ENCODE measurements at places on chromosomes 3 and 15.

DNA sequence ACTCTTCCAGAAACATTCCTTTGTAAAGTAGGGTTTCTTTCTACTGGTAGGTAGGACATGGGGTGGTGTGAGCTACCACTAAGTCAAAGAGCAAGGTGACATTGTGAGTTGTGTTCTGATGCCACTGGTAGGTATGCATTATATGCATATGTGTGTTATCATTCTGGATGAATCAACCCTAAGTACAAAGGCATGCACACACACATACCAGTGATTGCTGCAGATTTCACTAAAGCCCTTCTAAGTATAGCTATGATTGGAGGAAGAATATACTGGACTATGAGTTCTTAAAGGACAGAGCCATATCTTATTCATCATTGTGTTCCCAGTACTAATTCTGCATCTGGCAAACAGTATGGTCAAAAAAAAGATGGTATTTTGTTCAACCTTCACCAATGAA lies 646.0 kb downstream of the AGBL1 start:
- no peak for DNase-seq

DNA sequence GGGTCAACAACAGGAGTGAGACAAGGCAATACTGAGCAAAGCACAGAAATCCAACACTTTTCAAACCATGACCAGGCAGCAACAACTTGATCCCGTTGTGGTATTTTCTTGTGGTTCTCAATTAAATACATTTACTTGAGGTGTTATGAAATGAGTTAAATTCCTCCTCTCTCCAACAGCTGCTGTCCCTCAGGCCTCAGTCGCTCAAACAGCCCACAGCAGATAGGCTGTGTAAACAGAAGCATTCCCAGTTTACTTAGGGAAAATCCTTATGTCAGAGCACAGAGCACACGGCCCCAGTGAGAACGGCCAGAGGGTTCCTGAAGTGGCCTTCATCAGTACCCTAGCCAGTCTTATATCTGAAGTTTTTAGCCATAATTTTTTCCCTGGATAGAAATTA lies 359.9 kb downstream of the AGBL1 start:
- no peak for DNase-seq

GRCh38 chr3:136728918-136729317 lies 23.3 kb downstream of the STAG1 start:
- no peak for DNase-seq

- no peak for DNase-seq
Measured at GRCh38 chr3:108036984-108037741, 53.7 kb downstream of the CD47 start.

GRCh38 chr3:179116816-179117215 lies 31.3 kb upstream of the PIK3CA start:
- no peak for DNase-seq

GRCh38 chr3:113304102-113304501 lies 92.7 kb downstream of the BOC start:
- no peak for DNase-seq

- no peak for DNase-seq
Measured at GRCh38 chr3:186598108-186598784, 14.6 kb upstream of the AHSG start.

DNA sequence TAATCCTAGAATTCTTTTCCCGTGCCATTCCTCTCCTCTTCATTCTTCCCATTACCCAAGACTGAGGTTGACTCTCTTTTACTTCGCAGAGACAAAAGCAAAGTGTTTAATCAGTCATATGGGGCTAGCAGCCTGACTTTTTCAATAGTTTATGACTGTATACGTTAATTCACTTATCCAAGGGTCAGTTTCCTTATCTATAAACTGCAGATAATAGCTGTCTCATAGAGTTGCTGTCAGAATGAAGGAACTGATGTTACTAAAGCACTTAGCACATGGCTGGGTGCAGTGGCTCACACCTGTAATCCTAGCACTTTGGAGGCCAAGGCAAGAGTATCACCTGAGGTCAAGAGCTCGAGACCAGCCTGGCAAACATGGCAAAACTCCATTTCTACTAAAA lies 43.5 kb upstream of the ULK4 start:
- DNase-seq, result no peak

GRCh38 chr3:117101697-117102096 lies 392.1 kb downstream of the TUSC7 start:
- DNase-seq, result no peak

- no peak for DNase-seq
Measured at GRCh38 chr3:118987477-118987876, 47.2 kb downstream of the IGSF11 start.

- no peak for DNase-seq
Measured at GRCh38 chr3:193554811-193555210, at the start of gene ATP13A4. TSS of gene ATP13A4 (minus strand) at chr3:193554895. CDS start at chr3:193554799, 96 bp downstream.

- no peak for DNase-seq
Measured at GRCh38 chr15:48647962-48648361, 2.5 kb upstream of the FBN1 start.

GRCh38 chr15:67832897-67833709 lies 6.7 kb downstream of the RNU6-1 start:
- DNase-seq, result no peak

- DNase-seq, result no peak
Measured at GRCh38 chr3:127238602-127239001, 45.7 kb downstream of the PRR23E start.

GRCh38 chr15:64092864-64093626 lies 593 bp downstream of the CIAO2A start:
- DNase-seq, result no peak

DNA sequence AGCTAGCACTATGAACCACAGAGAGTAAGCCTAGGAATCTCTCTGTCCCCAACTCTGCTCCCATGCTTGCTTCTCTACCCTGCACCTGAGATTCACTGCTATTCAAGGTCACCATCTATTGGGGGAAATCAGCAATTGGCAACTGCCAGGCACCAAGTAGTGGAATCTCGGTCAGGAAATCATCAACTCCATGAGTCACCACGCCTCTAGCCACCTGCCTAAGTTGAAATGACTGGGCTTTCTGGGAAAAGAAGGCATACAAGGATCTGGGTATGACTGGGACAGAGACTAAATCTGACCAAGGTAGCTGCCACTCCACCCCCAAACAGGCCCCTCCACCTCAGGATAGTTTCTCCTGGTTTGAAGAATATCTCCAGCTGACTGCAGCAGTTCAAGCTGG lies 464.1 kb upstream of the CBLB start:
- DNase-seq, result no peak

- no peak for DNase-seq
Measured at GRCh38 chr3:72232777-72233176, 447.8 kb upstream of the PROK2 start.

GRCh38 chr3:195251336-195252065 lies 19.5 kb downstream of the XXYLT1 start:
- DNase-seq, result no peak

GRCh38 chr3:6220447-6220846 lies 640.5 kb upstream of the GRM7 start:
- no peak for DNase-seq

DNA sequence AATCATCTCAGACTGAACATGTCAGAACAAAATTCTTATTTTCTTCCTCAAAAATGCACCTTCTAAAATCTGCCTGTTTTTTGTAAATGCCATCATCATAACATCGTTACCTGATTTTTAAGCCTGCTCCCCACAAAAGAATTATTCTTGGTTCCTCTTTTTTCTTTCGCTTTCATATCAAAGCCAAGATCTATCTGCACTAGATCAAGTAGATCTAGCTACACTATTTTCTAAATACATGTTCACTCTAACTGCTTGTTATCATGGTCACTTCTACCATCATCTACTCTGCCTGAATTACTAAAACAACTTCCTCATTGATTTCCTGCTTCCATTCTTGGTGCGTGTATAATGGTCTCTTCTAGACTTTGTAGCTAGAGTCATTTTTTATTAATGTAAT lies 217.7 kb downstream of the ARPP21 start:
- no peak for DNase-seq

GRCh38 chr15:73926219-73927002 lies at the start of gene LOXL1:
TSS of gene LOXL1 (plus strand) at chr15:73926462. CDS start at chr15:73926784, 322 bp downstream.
- DNase-seq, result no peak

DNA sequence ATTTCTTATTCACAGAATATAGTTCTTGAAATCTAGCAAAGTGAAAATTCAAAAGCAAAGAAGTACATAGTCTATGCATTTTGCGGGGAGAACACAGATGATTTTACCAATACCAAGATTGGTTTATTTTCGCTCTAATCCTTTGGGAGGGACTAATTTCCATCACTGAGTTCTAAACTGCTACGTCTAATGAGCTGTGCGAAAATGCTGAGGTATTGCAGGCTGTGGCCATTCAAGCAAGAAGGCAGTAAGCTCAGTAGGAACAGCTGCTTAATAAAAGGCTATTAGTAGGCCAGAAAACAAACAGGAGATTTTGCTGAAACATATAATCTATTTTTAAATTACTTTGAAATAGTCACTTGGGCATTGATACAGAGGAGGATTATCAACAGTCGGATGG lies 379.0 kb downstream of the CNTN4 start:
- DNase-seq, result no peak

DNA sequence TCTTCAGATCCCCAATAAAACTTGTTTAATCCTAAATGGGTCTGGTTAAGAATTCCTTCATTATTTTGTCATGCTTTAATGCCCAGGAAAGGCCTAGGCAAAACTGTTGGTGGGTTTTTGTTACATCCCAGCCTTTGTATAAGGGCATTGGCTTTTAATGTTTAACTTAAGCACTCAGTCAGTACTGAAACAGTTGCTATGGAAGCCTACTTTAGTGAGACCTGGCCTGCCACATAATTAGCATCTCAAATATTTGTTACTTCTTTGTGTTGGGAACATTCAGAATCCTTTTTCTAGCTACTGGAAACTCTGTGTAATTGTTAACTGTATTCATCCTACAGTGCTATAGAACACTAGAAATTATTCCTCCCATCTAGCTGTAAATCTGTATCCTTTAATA lies 369.6 kb upstream of the ATP10A start:
- no peak for DNase-seq

- no peak for DNase-seq
Measured at GRCh38 chr15:25739687-25740121, 123.4 kb downstream of the ATP10A start.

DNA sequence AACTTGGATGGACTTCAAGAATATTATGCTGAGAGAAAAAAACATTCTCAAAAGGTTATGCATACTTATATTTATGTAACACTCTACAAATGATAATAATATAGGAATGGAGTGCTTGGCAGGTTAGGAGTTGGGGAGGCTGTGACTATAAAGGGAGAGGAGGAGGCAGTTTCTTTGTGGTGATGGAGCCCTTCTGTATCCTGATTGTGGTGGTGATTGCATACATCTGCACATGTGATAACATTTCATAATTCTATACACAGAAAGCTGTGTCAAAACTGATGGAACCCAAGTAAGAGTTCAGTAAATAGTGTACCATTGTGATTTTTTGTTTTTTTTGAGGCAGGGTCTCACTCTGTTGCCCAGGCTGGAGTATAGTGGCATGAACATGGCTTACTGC lies 31.7 kb upstream of the FAM3D start:
- DNase-seq, result no peak

- no peak for DNase-seq
Measured at GRCh38 chr3:120568598-120568997, 27.5 kb upstream of the NDUFB4 start.

DNA sequence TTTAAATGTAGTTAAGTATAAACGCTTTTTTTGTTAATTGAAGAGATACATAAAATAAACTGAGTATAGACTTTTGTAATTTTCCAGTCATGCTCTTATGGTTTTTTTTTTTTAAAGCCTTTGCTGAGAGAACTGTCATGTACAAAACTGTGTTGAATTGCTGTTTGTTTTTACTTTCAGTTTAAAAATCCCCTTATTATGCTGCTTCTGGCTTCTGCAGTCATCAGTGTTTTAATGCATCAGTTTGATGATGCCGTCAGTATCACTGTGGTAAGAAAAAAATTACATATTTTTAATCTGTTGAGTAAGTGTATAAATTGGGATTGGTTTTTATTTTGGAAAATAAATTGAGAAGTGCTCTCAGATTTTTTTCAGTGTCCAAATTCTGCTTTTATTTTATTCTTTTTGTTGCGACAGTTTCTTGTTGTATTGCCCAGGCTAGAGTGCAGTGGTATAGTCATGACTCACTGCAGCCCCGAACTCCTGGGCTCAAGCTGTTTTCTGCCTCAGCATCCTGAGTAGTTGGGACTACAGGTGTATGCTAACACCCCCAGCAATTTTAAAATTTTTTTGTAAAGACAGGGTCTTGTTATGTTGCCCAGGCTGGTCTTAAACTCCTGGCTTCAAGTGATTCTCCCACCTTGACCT lies 40.7 kb downstream of the ATP2C1 start:
- DNase-seq, result no peak

DNA sequence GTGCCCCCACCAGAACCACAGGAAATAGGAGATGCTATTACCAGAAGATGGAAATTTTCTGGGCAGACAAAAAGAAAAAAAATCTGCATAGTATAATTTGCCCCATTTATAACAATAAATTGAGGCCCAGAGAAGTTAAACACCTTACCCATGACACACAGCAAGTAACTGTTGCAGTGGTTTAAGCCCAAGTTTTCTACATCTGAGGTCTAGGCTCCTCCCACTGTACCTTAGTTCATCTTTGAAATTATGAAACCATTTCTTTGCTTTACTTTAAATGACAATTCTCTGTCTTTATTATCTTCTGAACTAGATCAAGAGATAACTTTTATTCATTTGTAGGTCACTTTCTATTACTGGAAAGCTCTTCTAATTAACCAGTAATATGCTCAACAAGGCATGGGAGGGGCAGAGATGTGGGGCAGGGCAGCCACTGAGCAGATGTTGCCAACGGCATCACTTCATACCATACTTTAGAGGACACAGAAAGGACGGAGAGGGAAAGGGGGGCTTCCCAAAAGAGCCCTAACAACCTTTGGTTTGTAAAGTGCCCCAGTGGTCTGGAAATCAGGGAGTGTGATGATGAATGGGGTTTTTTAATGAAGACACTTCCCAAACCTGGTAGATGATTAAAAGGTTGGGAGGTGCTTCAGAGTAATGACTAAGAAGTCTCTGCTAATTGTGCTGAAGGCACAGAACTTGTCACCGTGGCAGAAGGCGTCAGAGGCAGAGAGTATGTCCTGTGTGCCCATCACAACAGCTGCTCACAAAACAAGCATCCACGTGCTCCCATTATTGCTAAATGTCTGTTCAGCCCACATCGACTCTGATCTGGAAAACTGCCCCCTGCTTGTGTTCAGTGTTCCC lies 342.5 kb downstream of the SHQ1 start:
- no peak for DNase-seq

- no peak for DNase-seq
Measured at GRCh38 chr15:73869216-73869995, 4.0 kb upstream of the TBC1D21 start.

GRCh38 chr3:177721864-177722785 lies 524.8 kb upstream of the TBL1XR1 start:
- DNase-seq, result no peak

GRCh38 chr15:56817321-56818080 lies 84.2 kb upstream of the ZNF280D start:
- DNase-seq, result no peak
